ENCODE measurements at places on chromosomes 1 and 21.

DNA sequence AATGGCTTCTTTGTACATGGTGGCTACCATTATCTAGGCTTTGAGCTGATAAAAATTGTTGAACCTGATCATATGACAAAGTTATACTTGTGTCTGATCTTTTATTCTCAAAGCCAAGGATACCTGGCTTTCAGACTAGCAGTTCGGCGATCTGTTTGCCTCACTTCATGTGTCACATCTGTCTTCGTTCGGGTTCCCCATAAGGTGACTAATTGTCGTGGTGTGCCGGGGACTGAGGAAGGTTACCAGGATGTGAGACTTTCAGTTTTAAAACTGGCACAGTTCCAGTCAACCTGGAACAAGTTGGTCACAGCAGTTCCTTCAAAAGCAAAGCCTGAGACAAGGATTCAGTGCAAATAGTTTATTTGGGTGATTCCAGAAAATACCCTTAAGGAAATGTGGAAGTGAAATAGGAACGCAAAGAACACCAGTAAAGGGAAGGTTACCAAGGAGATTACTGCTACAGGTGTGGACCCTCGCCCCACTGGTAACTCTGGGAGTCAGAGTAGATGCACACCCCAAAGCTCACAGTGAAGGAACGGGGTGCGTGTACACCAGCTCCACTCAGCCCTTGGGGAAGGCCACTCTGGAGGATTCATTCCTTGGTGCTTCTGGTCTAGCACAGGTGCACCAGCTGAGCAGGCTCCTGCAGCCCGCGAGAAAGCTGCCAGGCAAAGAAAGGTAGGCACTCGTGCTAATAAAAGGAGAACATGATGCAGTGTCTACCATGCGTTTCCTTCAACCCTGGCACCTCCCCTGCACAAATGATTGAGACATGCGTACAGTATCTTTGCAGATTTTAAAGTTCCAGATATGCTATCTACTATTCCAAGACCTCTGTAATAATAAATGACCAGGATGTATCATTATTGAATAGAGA, 69.0 kb downstream of the VWA5B1 start:
- DNase-seq: no peak

GRCh38 chr21:15825700-15826099, 95.9 kb downstream of the USP25 start:
- DNase-seq: no peak

DNA sequence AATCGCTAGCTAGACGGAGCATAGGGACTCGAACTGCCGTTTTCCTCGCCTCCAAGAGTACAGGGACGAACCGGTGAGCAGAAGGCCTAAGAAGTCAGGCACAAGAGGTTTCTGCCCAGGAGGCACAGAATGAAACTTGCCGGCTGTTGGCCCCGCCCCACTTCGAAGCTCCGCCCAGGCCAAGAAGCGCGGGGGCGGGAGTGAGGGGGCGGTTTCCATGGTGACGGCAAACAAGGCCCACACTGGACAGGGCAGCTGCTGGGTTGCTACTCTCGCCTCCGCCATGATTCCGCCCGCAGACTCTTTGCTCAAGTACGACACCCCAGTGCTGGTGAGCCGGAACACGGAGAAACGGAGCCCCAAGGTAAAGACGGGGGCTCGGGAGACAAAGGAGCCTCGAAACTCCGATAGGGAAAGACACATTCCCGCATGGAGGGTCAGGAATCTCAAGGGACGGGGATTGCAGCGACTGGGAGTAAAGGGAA, at the start of gene DNALI1:
Gene DNALI1 (plus strand): TSS at position 229 of the 485 bp plus-strand sequence. CDS start 55 bp downstream, at position 284.
- DNase-seq: no peak

- no peak for DNase-seq
These were observed 14.5 kb upstream of the TNFRSF1B start for GRCh38 chr1:12152113-12152891.

DNA sequence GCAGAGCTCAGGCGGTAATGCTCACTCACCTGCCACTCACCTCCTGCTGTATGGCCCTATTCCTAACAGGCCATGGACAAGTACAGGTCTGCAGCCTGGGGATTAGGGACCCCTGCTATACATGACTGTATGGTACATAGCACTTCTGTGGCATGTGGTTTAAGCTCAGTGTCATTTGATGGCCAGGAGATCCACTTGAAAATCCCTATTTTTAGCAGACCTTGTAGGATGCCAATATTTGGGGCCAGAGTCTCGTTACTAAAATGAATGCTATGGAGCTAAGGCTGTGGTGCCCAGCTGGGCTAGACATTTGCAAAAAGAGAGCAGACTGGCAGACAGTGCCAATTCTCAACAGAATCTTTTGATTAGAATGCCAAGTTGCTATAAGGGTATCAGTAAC, 1.7 kb upstream of the ANGPTL7 start:
- DNase-seq: no peak

GRCh38 chr1:218558271-218558810, 213.2 kb downstream of the TGFB2 start:
- no peak for DNase-seq

DNA sequence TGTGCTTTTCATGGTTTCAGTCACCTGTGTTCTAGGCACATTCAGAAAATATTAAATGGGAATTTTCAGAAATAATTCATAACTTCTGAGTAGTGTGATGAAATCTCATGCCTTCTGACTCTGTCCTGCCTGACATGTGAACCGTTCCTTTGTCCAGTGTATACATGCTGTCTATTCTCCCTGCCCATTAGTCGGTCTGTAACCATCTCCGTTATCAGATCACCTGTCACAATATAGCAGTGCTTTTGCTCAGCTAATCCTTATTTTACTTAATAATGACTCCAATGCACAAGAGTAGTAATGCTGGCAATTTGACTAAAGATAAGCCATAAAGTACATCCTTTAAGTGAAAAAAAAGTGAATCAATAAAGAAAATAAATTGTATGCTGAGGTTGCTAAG, 597.5 kb downstream of the BRINP3 start:
- no peak for DNase-seq

DNA sequence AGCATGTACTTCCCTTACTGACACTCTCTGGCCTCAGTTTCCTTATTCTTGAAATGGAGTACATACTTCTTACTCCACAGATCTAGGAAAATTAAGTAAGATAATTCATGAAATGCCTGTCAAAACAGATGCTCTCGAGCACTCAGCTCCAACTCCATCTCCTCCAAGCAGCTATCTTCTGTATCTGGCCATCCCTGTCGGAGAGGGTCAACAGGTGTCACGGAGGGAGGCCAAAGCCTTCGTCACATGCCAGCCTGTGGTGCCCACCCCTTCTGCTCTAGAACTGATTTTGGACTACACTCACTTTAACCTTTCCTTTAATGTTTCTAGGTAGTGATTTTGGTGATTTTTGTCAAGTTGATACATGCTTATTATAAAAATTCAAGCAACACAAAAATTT, 18.8 kb upstream of the PKP1 start:
- DNase-seq: no peak

DNA sequence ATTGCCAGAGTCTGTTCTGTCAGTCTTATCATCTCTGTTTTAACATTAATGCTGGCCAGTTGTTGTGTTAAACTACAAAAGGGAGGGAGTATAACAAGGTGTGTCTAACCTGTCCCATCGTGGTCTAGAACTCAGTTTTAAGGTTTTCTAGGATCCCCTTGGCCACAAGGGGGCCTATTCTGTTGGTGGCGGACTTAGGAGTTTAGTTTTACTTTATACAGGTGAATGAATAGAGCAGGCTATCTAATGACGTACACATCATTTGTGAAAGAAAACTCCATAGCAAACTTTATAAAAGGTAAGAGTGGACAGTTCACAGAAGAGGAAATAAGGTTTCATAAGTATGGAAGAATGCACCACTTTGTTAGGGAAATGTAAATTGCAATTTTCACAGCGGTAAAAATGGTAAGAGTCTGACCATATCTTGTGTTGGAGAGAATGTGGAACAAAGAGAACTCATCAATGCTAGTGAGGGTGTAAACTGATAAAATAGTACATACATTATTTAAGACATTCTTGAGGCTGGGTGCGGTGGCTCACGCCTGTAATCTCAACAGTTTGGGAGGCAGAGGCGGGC, 2.5 kb upstream of the ATF6 start:
- peak; percentile 37 for DNase-seq

GRCh38 chr1:207470927-207471326, 16.8 kb downstream of the CR2 start:
- DNase-seq: no peak

GRCh38 chr1:222543817-222544216, 4.1 kb downstream of the HHIPL2 start:
- DNase-seq: no peak

DNA sequence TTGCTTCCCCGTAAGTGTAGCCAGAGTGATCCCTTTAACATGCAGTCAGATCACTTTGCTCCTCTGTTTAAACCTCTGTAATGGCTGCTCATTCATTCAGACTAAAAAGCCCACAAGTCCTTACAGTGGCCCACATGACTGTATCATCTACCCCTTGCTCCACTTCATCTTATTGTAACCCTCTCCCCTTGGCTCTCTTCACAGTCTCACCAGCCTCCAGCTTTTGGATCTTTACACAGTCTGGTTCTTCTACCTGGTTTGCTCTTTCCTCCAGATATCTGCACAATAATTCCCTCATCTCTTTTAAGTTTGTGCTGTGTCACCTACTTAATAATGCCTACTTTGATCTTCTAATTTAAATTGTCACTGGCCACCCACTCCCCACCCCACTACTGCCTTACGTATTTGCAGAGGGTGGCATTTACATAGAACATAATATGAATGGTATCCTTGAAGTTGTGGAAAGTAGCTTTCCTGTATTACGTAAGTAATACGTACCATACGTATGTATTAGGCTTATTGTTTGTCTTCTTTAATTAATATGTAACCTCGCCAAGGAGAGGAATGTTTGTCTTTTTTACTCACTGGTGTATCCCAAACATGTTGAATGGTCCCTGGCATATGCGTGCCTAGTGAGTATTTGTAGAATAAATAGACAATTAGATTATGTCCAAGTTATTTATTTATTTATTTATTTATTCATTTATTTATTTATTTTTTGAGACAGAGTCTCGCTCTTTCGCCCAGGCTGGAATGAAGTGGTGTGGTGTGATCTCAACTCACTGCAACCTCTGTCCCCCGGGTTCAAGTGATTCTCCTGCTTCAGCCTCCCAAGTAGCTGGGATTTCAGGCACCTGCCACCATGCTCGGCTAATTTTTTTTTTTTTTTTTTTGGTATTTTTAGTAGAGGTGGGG, 48.6 kb downstream of the TSNAX start:
- DNase-seq: no peak

DNA sequence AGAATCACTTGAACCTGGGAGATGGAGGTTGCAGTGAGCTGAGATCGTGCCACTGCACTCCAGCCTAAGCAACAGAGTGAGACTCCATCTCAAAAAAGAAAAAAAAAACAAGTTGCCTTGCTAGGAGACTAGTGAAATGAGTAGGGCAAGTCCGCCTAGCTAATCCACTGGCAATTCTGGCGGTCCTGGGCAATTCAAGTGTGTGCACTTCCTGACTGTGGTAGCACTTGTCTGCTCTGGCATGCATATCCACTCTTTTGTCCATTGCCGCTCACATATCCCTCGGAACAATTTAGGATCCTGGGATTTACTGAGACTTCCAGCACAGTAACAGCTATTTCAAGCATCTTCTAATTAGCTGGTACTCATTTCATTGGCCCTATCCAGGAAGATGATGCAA, 426.3 kb upstream of the ADGRL2 start:
- no peak for DNase-seq

GRCh38 chr21:42538479-42539275, 25.0 kb downstream of the SLC37A1 start:
- no peak for DNase-seq

- DNase-seq: no peak
These were observed 206.2 kb upstream of the C1orf87 start for GRCh38 chr1:60279798-60280197.

- no peak for DNase-seq
These were observed 63.8 kb downstream of the CD34 start for GRCh38 chr1:207847116-207847515.

- DNase-seq: no peak
These were observed 85.8 kb upstream of the TMPRSS2 start for GRCh38 chr21:41593760-41594138.

GRCh38 chr1:64172458-64172983, 30.9 kb upstream of the UBE2U start:
- DNase-seq: no peak

DNA sequence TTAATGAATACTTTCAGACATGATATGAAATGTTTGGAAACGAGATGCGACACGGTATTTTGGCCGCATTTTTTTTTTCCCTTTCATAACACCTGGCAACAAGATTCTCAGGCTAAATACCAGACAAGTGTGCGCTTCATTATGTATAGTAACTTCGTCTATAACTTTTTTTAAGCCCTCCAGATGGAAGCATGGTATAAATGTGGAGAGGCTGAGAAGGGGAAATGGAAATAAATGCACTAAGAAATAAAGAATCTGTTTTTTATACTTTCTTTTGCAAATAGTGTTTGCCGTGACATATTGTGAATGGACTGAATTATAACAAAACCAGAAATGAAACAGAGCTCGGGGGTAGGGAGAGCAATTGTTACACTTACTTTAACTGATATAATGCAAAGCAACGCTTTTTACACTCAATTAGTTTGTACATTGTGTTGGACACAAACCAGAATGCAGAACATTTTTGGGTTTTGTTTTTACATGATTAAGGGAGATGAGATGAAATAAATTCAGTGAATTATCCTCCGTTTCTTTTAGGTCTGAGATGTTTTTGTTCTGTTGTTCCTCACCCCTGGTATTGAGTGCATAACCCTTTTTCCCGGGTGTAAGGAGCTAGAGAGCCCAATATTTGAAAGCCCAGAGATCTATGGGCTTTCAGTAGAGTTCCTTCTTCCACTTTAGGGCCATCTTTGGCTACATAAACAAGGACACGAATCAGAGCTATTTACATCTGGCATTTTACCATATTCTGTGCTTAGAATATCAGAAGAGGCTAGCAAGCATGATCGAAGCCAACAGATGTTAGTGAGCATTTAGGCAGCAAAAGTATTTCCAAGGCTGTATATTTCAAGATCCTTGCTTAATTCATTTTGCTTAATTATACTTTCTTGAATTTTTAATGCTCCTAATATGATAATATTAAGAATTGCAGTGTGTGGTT, 478.0 kb downstream of the CAMTA1 start:
- DNase-seq: no peak

- DNase-seq: no peak
These were observed 139.2 kb downstream of the CLIC6 start for GRCh38 chr21:34807881-34808568.

- DNase-seq: no peak
These were observed 732.4 kb downstream of the MATN1 start for GRCh38 chr1:29991025-29991424.

Measured in KG1 (cell line).